ENCODE measurements at places on chromosomes 1 and 21. TPM values are rescaled to one million over a fixed set of nuclear protein-coding genes. Genes with fewer than 3 reads are reported as not detected.

The IFI44 gene
- 8.0 TPM for total RNA-seq

The CCDC18 gene
- 2.9 TPM for total RNA-seq

The DCDC2B gene
- not detected for total RNA-seq

The CFHR4 gene
- not detected for total RNA-seq

The SLC1A7 gene
- 0.32 TPM for total RNA-seq

The PTPN7 gene
- 0.92 TPM for total RNA-seq

The BNIPL gene
- 0.32 TPM for total RNA-seq

The TMPRSS15 gene
- total RNA-seq: not detected

The MAP3K21 gene
- 0.50 TPM for total RNA-seq

The CD247 gene
- 0.57 TPM for total RNA-seq

The KRTAP12-3 gene
- not detected for total RNA-seq

The FNDC10 gene
- 3.6 TPM for total RNA-seq

The AK5 gene
- 0.42 TPM for total RNA-seq

The TRIM17 gene
- total RNA-seq: 0.50 TPM

The PKP1 gene
- total RNA-seq: 0.25 TPM

The SIM2 gene
- total RNA-seq: not detected

Measured in left ventricle myocardium superior (tissue), 1 donor.